Ammon's horn (tissue), 1 donor: ENCODE measurements at places on chromosomes 7 and 10.

- DNase-seq = peak; percentile 60
These were observed 2.5 kb downstream of the TRIM8 start for GRCh38 chr10:102646610-102647442.

- no peak for DNase-seq
These were observed 47.6 kb upstream of the MGMT start for GRCh38 chr10:129419397-129419796.

DNA sequence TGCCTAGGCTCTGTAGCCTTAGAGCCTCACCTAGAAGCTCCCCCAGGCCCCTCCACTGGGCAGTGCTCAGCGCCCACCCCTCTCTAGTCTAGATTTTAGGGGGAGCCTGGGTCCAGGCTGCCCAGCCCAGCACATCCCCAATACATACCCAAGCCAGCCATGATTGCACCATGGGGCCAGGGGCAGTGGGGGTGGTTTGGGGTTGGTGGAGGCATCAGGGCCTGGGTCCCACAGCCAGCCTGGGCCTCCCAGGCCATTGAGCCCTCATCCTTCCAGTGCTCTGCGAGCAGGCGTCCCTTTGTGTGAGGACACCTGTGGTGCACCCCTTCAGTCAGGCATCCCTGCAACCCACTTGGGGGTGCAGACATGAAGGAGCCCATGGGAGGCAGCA lies 76.9 kb upstream of the RET start:
- no peak for DNase-seq

DNA sequence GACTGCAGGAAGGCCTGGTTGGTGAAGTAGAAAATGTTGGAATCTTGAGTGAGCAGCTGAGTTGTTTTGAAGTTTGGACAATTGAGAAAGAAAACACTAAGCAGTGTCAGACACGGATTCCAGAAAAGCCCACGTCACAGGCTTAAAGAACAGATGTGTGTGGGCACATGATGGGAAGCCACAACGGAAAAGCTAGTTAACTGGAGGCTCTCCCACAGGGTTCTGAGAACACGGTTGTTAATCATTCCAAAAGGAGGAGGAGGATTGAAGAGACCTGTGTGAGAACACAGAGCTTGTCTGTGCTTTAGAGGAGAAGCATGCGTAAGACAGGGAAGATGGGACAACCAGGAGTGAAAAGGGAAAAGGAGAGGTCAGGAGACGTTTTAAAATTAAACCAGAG lies 42.6 kb downstream of the SHH start:
- DNase-seq = peak; percentile 64

DNA sequence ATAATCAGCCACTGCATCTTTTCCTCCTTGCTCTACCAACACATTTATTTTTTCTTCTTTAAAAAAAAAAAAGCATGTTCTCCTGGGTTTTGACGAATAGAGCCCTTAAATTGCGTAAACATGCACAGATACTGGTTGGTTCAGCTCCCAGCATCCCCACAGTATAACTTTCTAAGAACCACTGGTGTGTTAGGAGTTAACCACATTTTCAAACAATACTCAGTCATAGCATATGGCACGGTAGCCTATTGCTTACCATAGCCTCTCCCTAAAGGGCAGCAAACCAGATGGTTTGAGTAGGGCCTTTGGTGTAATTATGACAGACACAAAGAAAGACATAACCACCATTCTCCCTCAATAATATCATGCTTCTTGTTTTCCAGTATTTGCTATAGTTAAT lies 145.0 kb downstream of the LRRC4 start:
- no peak for DNase-seq

- DNase-seq = no peak
These were observed 94.1 kb downstream of the TCF7L2 start for GRCh38 chr10:113044016-113044755.

- no peak for DNase-seq
These were observed 135.0 kb downstream of the HTR7 start for GRCh38 chr10:90722832-90723231.

DNA sequence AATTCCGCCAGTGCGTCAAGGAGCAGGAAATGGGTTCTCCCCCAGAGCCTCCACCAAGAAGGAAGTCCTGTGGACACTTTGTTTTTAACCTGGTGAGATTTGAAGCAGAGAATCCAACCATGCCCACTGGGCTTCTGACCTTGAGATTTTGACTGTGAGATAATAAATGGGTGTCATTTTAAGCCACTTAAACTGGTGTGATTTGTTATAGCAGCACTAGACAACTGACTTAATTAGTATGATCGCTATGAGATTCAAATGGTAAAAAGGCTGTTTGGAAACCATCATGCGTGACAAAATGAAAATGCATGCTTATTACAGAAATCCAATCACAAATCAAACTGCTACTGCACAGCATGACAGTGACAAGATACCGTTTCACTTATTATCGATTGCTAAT lies 98.0 kb downstream of the ADAM12 start:
- DNase-seq = no peak

DNA sequence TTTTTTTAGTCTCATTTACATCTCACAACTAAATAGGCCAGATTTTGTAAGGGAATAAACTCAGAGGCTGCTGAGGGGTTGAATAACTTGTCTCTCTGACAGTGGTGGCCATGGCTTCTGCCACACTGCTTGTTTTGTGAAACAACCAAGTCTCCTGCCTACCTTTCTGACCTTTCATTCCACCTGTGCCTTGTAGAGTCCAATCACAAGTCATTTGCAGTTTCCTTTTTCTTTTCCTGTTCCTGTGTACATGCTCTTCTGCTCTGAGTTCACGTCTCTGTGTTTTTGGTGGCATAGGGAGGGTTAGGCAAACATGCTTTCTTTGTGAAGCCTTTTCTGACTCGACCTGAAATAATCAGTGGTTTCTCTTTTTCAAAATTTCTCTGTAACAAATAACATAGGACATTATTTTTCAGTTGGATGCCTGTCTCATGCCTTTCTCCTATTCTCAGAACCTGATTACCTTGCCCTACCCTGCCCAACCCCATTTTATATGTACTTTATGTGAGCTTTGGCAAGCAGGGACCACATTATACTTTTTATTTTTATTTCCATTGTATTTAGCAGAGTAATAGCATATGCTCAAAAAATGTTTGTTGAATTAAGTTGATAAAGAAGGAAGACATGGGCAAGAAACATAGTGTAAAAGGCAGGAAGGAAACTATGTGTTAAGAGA lies 81.7 kb downstream of the HDAC9 start:
- no peak for DNase-seq

GRCh38 chr7:101410743-101411507 lies 48.2 kb downstream of the COL26A1 start:
- DNase-seq = peak; percentile 18

- no peak for DNase-seq
These were observed 827.7 kb downstream of the TNS3 start for GRCh38 chr7:46754140-46754720.

DNA sequence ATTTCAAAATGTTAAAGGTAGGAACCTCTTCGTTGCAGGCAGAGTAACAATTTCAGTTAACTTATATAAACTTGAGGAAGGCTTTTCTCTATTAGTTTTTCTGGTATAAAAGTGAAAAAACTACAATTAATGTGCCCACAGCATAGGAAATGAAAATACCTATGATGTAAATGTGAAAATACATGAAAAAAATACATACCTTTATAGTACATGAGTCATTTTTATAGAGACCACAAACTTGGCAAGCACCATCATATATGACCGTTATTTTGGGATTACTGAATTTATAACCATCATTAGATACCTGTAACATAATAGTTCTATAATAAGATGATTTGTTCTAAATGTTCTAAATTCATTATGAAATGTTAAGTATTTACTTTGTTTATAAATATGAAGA lies 42.7 kb downstream of the VWDE start:
- no peak for DNase-seq

- peak; percentile 7 for DNase-seq
These were observed 37.1 kb downstream of the SVOPL start for GRCh38 chr7:138663725-138664710.

- DNase-seq = no peak
These were observed 467.1 kb downstream of the SDK1 start for GRCh38 chr7:3767917-3768777.

DNA sequence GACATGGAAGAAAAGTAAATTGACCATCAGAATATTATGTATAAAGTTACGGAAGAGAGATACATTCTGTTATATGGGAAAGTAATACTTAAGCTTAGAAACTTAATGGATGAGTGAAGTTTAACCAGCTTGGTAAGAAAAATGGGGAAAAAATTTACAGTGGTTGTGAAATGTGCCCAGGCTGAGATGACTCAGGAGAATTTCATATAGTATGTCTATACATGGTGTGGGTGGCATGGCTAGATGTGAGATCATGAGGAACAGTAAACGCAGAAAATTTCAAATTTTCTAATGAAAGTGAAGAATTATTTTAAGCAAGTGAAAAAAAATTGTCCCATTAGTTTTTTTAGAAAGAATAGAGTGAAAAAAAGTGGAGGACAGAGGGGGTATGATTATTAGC lies 552.5 kb upstream of the SORCS1 start:
- no peak for DNase-seq

DNA sequence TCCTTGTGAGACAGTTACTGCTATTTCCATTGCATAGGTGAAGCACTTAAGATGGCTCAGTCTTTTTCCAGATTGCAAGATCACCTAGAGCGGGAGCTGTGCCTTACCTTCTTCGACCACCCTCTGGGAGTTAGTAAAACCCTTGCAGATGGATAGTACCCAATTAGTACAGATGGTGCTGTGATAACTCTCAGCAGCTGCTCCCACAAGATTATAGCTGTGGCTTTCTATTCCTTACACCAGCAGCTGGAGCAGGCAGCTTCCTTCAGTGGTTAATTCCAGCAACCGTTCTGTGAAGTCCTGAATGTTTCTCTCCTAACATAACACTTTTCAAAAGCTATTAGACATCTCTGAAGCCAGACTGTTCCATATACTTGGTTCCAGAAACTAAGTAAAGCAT lies 796.8 kb downstream of the XPNPEP1 start:
- no peak for DNase-seq

GRCh38 chr10:20892011-20892585 lies 5.0 kb downstream of the NEBL start:
- no peak for DNase-seq

DNA sequence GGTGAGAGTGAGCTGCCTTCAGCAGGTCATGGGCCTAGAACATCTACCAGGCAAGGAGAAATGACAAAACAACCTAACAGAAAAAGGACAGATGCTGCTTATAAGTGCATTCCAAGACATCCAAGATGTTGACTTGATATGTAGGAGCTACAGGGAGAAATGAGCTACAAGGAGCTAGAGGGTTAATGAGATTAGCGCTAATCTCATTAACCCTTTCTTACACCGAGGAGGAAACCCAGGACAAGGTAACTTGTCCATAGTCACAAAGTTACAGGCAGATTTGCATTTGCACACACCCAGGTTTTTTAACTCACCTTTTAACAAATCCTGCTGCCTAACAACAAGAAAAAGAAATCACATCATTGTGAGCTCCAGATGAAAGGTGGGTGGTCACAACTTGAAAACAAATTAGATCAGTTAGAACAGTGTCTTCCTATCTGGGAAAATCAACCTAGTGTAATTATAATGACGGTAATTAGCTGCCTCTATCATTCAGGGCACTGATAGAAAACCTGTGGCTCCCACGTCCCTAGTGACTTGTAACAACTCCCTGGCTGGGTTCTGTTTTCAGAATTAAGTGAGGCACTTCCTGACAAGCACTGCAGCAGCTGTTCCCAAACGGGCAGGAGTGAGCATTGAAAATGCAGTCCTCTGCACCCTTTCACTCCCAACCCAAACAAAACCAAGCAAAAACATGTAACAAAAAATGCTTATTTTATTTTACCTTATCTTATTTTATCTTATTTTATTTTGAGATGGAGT lies 5.7 kb downstream of the KIAA1549 start:
- DNase-seq = peak; percentile 35
